ENCODE measurements at places on chromosomes 4 and X.
A peak's percentile ranks its signal among the peaks of the same experiment; 100 is the strongest.

GRCh38 chr4:89598602-89599001, 238.4 kb downstream of the SNCA start:
- no peak for DNase-seq

- DNase-seq: no peak
Observed at GRCh38 chrX:15812192-15812938, 22.1 kb downstream of the ZRSR2 start.

- no peak for DNase-seq
Observed at GRCh38 chr4:70515367-70516250, 2.8 kb upstream of the AMTN start.

DNA sequence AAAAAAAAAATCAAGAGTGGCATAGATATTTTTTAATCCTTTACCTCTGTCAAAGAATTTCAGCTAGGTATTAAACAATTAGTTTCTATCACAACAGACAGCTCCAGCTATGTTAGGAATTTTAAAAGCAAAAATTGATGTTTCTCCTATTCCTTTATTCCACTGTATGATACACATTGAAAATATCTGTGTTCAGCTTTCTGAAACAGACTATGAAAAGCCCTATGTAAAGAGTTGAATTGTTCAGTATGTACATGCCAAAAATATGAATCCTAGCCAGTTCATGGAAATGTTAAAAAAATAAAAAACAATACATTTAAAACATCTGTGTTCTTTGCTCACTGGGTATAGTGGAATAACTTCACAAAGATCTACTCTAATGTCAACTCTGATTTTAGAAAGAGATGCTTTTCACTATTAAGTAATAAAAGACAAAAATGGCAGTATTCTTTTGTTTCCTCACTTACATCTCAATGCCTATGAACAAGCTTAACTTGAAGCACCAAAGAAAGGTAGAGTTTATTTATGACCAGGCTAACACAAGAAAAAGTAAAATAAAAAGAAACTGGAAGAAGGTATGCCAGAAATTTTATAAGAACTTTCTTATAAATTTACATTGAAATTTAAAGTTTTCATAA, 32.1 kb downstream of the FBXW7 start:
- no peak for DNase-seq

- DNase-seq: no peak
Observed at GRCh38 chr4:10032625-10033024, 11.3 kb upstream of the SLC2A9 start.

DNA sequence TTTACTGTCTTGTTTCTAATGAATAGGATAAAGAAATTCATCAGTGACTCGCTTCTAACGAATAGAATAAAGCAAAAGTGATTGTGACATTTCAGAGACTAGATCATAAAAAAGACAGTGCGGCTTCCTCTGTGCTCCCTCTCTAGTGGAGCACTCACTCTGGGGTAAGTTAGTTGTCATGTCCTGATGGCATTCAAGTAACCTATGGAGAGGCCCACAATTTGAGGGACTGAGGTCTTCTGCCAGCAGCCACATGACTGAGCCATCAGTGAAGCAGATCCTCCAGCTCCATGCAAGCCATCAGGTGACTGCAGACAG, 72.4 kb downstream of the YIPF6 start:
- no peak for DNase-seq

DNA sequence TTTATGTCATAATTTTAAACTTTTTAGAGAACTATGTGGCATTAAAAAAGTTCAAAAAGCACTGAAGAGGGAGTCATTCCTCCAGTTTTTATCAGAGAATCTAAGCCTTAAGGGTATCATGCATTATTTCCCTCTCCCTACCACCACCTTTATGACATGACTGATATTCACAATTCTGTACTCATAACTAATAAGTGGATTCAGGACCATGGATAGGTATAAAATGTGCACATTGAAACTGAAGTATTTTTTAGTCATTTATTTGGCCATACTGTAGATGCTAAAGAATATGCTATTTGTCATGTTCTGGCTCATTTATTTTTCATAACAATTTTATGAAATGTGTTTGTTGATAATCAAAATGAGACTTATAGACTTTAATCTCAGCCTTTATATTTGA, 897.5 kb upstream of the AGA start:
- no peak for DNase-seq

GRCh38 chr4:154344686-154345085, 146.9 kb downstream of the DCHS2 start:
- no peak for DNase-seq

DNA sequence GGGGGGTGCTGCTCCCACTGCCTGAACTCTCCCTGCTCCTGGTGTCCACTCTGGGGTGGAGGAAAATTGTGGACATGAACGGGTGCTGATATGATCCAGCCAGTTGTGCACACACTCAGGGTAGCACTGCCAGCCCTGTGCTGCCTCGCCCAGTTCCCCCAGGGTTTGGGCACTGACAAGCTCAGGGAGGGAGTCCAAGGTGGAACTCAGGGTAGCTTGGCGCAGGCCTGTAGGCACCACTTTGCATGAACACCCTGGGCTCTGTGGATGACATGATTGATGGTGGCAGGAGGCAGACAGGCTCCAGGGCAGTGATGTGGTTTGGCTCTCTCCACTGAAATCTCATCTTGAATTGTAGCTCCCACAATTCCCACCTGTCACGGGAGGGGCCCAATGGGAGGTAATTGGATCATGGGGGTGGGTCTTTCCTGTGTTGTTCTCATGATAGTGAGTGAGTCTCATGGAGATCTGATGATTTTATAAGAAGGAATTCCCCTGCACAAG, 572.0 kb upstream of the PABPC4L start:
- no peak for DNase-seq

DNA sequence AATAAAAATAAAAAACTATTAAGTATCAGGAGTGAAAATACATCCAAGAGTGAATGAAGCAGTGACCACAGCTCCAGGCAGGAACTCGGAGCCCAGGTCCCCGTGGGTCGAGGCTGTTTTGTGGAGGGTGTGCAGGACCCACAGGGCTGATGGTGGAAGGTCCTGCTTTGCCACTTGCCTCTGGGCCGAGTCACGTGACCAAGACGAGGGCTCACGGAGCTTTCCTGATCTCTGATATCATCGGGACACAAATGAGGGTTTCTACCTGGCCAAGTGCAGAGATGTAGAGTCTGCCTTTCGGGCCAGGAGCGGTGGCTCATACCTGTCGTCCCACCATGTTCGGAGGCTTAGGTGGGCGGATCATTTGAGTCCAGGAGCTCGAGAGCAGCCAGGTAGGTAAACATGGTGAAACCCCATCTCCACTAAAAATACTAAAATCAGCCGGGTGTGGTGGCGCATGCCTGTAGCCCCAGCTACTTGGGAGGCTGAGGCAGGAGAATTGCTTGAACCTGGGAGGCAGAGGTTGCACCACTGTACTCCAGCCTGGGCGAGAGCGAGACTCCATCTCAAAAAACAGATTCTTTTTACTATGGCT, 7.2 kb downstream of the SLC25A6 start:
- no peak for DNase-seq

DNA sequence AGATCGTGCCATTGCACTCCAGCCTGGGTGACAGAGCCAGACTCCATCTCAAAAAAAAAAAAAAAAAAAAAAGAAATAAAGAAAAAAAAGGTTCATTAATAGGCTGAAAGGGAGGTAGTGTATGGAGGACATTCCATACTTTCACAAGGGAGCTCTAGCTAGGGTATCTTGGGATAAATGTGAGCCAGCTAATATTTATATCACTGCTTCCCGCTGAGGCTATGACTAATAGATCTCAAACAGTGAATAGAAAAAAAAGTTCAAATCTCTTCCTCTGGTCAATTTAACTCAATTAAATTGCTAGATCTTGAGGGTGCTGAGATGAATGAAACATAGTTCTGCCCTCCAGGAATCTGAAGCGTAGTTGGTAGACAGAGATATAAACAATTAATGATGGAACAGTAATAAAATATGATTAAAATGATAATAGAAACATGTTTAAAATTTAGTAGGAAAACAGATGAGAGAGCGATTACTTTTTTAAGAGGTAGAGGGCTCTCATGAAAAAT, 55.7 kb upstream of the SHISA3 start:
- no peak for DNase-seq

DNA sequence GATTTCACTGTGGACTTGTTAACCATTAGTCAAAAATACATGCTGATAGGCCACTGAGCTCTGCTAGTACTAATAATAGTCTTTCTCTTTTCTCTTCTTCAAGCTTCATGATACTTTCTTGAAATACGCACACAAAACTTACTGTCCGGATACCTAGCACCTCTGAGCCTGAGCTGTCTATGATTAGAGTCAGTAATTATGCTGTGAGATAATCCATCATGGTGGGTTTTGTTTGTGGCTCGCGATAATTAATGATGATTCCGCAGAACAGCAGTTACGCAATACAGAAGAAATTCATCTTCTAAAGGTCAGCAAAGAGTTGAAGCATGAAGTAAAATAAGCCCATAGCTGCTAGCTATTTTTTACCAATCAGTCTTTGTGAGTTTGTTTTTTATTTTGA, 511.5 kb upstream of the GALNT7 start:
- DNase-seq: no peak

DNA sequence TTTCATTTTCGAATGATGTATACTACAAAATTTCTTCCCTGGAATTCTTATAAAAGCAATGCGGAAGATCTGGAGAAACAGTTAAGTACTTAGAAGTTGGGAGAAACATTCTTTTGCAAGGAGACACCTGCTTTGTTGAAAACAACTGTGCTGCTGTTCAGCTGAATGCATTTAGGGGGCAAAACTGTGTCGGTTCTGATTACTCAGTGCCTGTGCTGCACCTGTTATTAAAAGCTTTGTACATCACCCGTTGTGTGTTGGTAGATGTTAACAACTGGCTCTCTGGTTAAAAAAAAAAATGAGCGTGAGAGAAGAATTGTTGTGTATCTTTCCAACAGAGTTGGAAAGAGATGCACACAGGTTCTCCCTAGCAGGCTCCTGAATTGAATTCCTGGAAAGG, 184.1 kb upstream of the HHIP start:
- no peak for DNase-seq

- no peak for DNase-seq
Observed at GRCh38 chr4:188707036-188707435, 567.8 kb downstream of the TRIML1 start.

DNA sequence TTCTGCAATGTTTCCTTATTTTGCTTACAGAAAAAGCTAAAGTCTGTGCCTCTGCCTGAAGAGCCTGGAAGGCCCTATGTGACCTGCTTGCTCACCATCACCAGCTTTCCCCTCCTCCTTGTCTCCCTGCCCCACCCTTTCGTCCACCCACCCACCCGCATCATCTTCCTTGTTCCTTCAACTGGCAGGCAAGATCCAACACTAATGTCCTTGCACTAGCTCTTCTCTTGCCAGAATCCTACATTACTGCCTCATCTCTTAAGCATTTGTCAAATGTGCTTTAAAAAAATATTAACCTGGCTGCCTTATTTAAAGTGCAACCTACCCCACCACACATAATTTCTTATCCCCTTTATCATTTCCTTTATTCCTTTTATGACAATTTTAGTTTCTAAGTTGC, 165.1 kb upstream of the PPP3CA start:
- DNase-seq: no peak

- DNase-seq: no peak
Observed at GRCh38 chr4:90318193-90318592, 191.0 kb downstream of the CCSER1 start.

DNA sequence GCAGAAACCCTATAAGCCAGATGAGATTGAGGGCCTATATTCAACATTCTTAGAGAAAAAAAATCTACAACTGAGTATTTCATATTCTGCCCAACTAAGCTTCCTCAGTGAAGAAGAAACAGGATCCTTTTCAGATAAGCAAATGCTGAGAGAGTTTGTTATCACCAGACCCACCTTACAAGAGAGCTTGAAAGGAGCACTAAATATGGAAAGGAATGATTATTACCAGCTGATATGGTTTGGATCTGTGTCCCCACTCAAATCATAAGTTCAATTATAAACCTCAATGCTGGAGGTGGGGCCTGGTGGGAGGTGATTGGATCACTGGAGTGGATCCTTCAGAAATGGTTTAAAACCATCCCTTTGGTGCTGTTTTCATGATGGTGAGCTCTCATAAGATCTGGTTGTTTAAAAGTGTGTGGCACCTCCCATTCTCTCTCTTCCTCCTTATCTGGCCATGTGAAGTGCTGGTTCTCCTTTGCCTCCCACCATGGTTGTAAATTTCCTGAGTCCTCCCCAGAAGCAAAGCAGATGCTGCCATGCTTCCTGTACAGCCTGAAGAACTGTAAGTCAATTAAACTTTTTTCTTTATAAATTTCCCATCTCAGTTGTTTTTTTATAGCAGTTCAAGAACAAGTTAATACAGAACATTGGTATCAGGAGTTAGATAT, 144.2 kb downstream of the MSN start:
- DNase-seq: no peak

- no peak for DNase-seq
Observed at GRCh38 chr4:76215077-76215476, 1.5 kb upstream of the SCARB2 start.

GRCh38 chrX:11351375-11352295, 58.4 kb downstream of the AMELX start:
- DNase-seq: peak; percentile 76

GRCh38 chrX:154526901-154527675, 11.1 kb upstream of the FAM3A start:
- no peak for DNase-seq

DNA sequence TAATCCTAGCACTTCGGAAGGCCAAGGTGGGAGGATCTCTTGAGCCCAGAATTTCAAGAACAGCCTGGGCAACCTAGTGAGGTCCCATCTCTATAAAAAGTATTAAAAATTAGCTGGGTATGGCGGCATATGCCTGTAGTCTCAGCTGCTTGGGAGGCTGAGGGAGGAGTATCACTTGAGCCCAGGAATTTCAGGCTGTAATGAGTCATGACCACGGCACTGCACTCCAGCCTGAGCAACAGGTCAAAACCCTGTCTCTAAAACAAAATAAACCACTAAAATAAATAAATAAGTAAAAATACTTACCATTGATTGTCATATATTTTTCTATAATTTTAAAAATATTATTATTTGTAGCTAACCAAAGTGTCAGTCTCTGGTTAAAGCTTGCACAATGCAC, 315.6 kb upstream of the SMIM31 start:
- no peak for DNase-seq

DNA sequence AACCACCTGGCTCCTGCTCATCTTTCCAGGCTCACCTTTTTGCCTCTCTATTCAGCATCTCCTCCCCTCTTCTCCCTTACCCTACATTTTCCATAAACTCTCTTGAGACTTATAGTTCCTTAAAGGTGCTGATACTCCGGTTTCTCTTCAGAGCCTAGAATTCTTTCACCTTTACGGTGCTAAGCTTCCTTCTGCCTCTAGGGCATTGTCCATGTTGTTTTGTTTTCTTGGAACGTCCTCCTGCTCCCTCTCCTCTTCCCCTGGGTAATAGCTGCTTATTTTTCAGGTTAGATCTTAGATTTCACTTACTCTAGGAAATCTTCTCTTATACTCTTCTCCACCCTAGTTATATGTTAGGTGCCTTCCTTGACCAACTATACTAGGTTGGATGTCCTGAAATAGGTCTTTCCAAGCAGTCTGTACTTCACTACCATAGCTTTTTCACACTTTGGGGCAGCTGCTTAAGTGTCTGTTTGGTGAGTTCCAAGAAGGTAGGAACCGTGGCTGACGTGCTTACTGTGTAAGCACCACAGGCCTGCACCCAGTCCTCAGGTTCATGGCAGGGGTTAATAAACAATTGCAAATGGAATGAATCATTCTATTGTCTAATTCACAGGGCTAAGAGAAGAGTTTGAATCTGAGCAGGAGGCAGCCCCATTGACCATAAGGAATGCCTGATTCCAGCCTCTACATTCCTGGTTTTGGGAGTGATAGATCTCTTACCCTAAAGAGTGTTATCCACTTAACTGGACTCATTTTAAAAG, 227.5 kb downstream of the MGST2 start:
- no peak for DNase-seq

GRCh38 chr4:84985952-84986351, 19.5 kb upstream of the WDFY3 start:
- no peak for DNase-seq
